ENCODE measurements at places on chromosomes 2 and 18.

DNA sequence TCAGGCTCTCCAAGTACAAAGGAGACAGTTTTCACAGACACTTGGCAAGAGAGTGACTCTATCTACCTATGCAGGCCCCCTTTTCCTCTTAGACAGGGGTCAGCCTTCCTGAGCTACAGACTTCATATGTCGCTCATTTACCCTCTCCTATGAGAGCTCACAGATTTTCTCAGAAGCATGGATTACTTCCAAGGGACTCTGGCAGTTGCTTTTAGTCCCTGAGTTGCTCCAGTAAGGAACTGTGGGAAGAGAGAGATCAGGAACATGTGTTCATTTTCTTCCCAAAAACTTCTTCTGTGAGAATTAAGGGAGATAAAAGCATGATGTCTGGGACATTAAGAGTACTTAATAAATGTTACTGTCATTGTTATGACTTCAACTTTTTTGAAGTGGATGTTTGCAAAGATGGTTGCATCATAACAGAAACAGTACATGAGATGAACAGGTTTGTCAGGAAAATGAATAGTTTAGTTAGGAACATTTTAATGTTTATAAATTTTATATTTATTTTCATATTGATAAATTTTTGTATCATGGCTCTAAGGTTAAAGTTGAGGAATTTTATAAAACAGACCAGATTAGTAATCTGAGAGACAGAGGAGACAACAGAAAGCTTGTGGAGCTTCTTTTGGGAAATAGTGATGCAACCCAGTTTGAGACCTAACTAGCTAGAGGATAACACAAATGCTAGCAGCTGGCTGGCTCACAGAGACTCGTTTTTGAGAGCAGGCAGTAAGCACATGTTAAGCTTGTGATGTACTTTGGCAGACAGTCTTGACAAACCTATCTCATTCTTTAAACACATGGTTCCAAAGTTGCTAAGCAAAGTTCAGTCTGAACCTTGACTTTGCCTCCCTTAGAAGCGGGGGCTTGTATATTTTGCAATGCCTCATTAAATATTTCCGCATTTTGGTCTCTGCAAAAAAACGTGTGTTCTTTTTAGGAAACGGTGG is 21.7 kb upstream of the UGP2 start:
- DNase-seq, result peak; percentile 49

GRCh38 chr2:98881153-98881650 is 54.8 kb downstream of the CRACDL start:
- no peak for DNase-seq

DNA sequence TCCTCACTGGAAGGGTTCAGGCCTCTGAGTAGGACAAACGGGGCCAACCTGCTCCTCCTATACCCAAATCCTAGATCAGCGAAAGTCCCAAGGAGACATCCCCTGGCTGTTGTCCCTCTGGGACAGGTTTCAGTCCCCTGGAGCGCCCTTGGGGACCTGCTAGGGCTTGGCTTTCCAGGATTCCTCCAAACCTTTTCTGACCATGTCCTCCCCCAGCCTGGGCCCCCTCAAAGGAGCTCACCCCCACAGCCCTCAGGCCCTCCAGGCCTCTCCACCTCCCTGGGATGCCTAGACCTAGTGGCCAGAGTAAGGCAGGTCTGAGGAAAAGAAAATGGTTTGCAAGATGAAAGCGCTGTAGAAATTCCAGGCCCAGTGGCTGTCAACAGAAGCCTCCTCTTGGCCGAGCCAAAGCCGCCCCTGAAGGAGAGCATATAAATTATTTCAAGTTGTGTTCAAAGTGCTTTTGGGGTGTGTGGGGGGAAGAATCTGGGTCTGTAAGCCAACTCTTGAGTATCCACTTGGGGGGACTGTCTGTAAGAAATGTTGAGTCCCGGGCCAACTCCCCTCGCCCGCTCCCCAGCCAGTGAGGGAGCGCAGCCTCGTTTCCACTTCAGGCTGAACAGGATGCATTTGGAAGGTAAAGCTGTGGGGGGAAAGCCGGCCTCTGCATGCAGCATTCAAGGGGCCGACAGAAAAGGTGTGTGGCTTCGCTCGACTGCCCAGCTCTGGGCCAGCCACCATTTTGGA is 158.6 kb downstream of the DYSF start:
- peak; percentile 61 for DNase-seq

DNA sequence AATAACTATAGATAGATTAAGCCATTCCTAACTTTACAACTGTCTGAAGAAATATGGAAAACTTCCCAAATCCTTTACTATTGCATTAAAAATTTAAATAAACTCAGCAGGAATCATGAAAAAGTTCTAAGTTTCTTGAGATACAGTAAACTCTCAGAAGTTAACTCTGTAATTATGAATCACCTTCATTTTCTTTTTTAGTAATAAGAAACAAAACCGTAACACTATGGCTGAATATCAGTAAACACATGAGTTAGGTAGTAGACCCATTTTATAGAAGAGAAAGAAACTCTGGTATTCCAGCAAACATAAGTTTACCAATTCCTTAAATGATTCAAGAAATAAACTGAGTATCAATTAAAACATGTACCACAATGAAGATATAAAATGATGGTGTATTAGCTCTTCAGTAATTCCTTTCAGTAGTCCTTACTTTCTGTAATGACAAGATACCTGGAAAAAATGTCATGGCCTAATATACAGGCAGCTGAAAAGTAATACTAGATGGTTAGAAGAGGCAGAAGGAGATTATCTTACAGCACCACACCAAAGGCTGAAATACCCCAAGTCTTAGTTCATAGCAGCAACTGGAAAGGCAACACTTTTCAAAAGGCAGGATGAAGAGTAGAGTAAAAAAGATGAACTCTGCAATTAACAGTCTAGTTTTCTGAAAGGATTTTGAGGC is 11.5 kb downstream of the TRIP12 start:
- no peak for DNase-seq

DNA sequence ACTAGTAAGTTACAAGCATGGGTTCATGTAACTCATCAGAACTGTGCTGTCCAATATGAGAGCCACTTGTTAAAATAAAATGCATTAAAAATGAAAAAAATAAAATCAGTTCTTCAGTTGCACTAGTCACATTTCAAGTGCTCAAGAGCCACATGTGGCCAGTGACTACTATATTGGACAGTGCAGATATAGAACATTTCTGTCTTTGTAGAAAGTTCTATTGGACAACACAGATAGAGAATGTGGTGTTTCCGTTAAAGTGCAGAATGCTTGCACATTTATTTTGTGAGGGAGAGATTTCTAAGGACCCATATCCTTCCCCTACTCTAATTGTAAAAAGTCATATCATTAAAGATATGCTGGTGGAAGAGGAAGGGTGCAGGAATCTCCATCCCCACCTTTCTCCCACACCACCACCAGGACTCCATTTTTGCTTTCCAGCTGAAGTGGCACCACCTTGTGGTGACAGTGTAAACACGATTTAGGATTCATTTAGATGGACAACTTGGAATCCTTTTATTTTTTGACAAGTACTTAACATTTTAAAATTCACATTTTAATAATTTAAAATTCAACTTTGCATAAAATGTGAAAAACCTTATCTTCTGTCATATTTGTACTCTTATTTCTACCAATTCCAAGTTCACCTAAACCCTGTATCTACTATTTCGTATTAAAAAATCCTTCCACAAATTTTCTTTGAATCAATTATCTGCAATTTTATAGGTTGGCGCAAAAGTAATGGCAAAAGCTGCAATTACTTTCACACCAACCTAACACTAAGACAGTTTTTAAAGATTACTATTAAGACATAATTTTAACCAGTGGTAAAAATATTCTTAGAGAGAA is 9.4 kb upstream of the CD302 start:
- peak; percentile 30 for DNase-seq

DNA sequence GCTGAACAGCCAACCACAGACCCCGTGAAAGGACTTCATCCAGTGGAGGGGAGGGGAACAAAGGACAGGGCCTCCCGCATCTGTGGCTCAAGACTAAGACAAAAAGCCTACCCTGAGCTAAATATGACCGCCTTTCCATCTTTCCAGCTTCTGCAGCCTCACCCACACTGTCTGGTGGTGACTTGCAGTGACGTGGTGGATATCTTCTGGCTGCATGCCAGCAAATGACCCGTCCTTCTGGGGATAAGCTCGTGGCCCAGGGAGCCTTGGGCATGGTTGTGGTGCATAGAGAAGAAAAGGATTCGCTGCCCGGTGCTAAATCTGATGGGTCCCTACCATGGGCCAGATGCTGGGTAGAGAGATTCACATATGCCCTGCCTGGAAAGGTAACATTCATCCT is 8.7 kb upstream of the NGEF start:
- no peak for DNase-seq

DNA sequence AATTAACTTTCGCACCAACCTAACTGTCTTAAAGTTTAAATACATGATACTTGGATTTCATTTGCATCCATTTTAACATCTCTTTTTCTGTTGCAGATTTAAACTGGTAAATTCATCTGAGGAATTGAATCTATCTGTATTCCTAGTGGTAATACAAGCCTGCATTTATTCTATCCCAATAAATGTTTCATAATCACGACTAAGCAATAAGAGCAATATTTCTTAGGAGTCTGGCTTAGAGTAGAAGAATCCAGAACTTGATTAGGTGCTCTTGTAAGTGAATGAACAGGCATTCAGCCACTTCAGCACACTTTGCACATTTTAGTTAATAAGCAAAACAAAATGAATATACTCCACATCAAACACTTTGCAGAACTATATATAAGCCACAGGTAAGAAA is 27.0 kb downstream of the MSH6 start:
- no peak for DNase-seq

- peak; percentile 63 for DNase-seq
Measured at GRCh38 chr2:28359222-28360057, 33.2 kb upstream of the FOSL2 start.

GRCh38 chr18:5475267-5475666 is 68.5 kb downstream of the EPB41L3 start:
- no peak for DNase-seq

DNA sequence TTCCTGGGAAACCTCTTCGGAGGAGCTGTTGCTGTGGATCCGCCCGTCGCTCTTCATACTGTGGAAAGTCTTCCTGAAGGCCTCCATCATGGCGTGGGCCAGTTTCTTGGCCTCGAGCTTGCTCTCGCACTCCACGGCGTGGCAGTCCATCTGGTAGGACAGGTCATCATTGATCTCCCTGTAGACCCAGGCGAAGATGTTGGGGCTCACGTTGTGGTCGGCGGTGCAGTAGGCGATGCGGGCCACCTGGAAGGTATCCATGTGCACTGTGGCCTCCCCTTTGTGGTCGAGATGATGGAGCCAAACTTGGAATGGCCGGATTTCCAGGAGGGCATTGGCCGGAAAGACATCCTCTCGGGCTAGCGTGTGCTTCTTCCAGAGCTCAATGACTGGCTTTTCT is 245.4 kb downstream of the PID1 start:
- DNase-seq, result no peak

DNA sequence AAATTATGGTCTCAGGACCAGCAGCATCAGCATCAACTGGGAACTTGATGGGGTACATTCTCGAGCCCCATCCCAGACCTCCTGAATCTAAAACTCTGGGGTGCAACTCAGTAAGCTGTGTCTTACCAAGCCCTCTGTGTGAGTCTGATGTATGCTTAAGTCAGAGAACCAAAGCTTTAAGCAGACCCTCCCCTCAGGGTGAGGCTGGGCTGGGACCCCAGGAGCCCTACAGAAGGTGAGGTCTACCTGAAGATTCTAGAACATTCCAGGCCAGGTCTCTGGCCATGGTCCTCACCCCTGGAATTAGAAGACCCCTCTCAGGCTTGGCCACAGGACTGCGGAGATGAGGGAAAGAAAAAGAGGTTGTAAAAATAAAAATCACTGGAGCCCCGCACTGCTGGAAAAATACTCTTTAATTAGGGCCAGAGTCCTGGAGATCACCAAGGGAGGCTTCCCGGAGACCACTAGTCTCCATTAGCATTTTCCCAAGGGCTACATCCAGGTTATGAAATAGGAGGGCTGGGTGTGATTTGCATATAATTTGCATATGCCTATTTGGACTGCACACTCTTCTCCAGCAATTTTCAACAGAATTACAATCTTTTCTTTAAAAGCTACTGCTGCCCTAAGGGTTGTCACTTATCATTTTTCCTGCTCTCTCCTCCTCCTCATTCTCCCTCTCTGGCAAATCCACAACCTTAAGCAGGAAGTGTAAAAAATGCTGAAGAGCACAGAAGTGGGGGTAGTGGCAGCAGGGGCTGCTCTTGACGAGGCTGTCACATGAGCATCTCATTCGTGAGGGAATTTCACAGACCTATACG is 100.2 kb downstream of the ZBTB7C start:
- DNase-seq, result peak; percentile 10

DNA sequence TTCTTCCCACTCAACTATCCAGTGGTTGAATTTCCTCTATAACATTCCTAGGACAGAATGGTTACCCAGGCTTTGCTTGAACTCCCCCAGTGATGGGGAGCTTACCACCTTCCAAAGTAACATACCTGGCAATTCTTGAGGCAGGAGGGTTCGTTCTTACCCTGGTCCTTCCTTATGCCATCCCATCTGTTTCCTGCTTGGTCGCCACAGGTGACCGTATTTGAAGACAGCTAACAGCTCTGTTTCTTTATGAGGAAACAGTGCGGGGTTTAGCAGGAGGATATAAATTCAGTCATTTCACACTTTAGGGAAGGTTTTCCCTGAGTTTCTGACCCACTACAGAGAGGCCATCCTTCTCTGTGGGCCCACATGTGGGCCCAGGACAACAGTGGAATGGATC is 42.6 kb downstream of the FOSL2 start:
- no peak for DNase-seq

DNA sequence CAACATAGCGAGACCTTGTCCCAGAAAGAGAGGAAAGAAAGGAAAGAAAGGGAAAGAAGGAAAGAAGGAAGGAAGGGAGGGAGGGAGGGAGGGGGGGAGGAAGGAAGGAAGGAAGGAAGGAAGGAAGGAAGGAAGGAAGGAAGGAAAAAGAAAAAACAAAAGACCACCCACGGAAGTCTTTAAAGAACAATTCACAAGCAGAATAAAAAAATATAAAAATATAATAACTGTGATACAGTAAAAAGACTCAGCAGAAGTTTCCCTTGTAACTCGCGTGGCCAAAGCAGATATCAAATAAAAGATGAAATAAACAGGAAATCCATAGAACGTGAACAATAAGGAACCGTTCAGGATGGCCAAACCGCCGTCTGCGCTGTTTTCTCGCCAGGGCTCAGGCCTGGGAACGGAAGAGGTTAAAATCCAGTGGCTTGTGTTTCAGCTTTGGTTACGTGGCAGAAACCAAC is 1.2 kb upstream of the SLC1A4 start:
- no peak for DNase-seq

GRCh38 chr18:69002233-69002632 is 204.4 kb downstream of the CCDC102B start:
- DNase-seq, result no peak

DNA sequence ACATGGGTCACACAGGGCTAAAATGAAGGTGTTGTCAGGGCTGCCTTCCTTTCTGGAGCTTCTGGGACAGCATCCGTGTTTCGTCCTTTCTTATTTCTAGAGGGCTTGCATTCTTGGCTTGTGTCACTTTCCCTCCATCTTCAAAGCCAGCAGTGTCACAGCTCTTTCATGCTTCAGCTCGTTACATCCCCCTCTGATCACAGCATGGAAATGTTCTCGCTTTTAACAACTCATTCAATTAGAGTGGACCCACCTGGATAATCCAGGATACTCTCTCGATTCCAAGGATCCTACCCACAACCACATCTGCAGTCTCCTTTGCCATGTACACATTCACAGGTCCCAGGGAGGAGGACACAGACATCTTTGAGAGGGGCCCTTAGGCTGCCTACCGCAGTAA is 316.2 kb upstream of the FIGN start:
- no peak for DNase-seq

GRCh38 chr2:30663321-30663720 is 143.9 kb downstream of the CAPN13 start:
- no peak for DNase-seq

GRCh38 chr2:79155826-79156476 is 3.6 kb downstream of the REG3A start:
- no peak for DNase-seq

Data from right hindlimb (tissue), 1 donor.